ENCODE measurements at places on chromosomes 12 and 14.
A peak's percentile ranks its signal among the peaks of the same experiment; 100 is the strongest.

- peak; percentile 3 for DNase-seq
Measured at GRCh38 chr12:91565246-91565645, 382.6 kb upstream of the DCN start.

DNA sequence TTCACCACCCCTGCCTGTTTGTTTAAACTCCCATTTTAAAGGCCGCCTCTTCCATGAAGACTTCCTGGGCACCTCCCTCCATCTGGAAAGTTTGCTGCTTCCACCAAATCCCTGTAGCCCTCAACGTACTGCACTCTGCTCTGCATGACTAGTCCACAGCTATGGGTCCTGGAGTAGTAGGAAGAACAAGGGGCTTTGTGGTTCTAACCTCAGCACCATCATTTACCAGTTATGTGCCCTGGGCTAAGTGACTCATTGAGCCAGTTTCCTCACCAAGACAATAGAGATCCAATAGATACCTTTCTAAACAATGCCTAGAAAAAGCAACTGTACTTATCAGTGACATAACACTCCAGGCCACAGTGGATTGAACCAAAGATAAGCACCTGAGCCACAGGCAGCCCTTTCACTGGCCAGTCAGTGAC is 8.5 kb upstream of the LTBP2 start:
- no peak for DNase-seq

DNA sequence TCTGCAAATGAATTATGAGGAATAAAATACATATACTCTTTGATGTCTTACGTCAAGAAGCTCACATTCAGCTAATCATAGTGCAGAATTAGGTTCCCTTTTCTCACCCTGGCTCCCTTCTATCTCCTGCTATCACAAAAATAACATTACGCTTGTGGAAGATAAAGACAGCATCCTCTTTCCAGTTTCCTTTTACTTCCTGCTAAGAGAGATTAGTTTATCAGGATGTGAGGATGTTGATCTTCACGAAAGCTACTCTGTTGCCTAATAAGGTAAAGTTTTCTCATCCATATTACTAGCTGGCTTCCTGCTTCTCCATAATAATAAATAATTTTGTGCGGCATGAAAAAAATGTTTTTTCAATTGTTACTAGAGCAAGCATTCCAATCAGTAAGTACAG is 217.7 kb upstream of the DCN start:
- DNase-seq = peak; percentile 2

GRCh38 chr14:78486081-78486480 is 315.9 kb downstream of the NRXN3 start:
- DNase-seq = no peak

GRCh38 chr14:59463787-59464485 is 1.2 kb downstream of the GPR135 start:
- no peak for DNase-seq

GRCh38 chr14:30681752-30682355 is 59.7 kb downstream of the SCFD1 start:
- DNase-seq = peak; percentile 17

DNA sequence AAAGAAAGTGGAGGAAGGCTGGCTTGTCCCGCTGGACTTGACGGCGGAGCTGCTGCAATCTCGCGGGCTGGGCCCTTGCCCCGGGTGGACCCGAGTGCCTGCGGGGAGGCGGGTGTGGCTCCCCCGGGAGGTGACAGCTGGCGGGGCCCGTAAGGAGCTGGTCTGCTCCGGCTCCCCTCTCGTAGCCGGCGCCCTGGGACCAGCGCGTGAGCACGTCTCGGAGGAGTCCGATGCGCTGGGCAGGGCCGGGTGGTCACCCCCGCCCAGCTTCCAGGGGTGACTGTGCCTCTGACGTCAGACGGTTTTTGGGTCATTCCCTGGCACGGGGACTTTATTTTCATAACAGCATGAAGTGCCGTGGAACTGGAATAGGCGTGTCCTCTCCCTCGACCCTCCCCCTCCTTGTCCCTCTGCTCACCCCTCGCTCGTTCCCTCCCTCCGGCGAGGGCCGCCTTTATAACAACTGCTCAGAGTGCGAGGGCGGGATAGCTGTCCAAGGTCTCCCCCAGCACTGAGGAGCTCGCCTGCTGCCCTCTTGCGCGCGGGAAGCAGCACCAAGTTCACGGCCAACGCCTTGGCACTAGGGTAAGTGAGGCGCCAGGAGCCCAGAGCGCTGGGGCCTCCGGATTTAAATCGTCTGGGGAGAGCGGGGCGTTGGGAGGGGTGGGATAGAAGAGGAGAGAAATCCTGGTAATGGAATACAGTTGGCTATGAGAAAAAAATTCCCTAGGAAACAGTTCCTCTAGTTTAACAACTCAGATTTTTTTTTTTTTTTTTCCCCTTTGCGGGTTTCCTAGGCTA is at the start of gene GPRC5A:
Gene GPRC5A (plus strand): TSS at position 483 of the 801 bp plus-strand sequence. CDS start 16,688 bp downstream, outside the sequence.
- DNase-seq = peak; percentile 58

- DNase-seq = no peak
Measured at GRCh38 chr14:67941456-67942018, 122.0 kb downstream of the RAD51B start.

DNA sequence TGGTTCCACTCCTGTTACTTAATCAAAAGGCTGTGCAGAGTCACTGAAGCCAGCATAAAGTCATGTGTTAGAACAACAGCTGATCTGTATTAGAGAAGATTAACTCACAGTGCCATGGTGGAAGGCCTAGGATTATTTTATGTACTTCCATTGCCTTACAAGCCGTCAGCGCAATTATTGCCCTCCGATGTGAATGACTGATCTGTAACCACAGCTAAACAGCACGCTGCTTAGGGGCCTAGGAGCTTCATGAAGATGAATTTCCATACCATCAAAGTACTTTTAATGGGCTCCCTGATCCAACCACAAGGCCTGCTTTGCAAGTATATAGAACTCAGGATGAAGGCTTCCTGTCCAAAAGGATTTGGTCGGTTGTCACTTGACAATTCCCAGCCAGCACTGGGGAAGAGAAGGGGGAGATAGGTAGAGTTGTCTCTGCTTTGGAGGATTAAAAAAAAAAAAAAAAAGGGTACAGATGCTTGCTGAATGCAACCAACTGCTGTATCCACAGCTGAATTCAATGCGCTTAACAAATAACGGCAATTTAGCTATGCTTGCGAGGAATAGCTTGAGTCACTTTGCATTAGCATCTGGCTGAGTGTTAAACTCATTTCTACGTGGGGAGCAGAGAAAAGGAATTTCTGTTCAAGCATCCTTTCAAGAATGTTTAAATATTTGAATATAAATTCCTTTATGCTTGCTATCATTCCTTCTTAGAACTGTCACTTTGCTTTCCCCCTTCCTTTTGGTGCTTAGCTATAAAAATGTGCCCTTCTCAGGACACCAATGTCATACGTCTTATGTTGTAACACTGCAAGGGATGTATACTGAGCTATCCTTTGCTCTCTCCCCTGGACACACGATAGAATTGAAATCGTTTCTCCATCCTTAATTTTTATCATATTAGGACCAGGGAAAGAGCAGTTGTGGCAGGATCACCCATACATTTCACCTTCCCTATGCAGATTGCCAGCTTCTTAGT is 387.8 kb downstream of the SOX5 start:
- no peak for DNase-seq

GRCh38 chr14:87767567-87767901 is 225.4 kb downstream of the GALC start:
- no peak for DNase-seq

- no peak for DNase-seq
Measured at GRCh38 chr12:93336291-93336741, 41.4 kb upstream of the NUDT4 start.

GRCh38 chr14:59175404-59175803 is 13.1 kb upstream of the DAAM1 start:
- no peak for DNase-seq

DNA sequence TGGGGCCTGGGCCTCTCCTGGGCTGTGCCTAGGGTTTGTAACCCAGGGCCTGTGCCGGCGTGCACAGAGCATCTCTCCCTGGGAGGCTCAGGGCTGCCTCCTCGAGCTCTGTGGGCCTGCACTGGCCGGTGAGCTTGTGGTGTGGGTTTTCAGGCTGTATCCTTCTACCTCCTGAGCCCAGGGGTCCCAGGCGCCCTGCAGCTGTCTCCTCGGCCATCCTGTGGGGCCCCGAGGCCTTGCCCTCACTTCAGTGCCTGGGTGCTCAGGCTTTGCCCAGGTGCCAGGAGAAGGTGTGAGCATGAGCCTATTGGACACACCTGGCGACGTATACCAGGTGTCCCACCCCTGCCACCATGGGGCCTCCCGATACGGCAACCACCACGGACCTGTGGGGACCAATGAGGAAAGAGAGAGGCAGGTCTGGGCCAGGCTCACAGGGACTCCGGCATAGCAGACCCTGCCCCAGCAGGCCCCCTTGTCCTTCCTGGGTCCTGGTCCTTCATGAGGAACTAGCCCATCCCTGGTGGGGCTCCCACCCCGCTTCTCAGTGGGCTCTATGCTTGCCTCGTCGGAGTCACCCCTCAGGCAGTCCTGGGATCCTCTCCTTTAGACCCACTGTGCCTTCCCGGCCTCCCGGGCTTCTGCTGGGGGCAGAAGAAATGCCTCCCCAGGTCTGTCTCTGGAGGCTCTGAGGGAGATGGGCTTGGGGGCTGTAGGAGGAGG is 400.2 kb downstream of the TMEM121 start:
- no peak for DNase-seq

GRCh38 chr12:8687846-8688601 is 9.8 kb upstream of the RIMKLB start:
- peak; percentile 61 for DNase-seq

- no peak for DNase-seq
Measured at GRCh38 chr14:80491131-80491530, 279.8 kb upstream of the DIO2 start.

Measured in suppressor macrophage (primary cell).